Left lobe of liver (tissue), 2 donors: ENCODE measurements at places on chromosomes 5 and 9.

DNA sequence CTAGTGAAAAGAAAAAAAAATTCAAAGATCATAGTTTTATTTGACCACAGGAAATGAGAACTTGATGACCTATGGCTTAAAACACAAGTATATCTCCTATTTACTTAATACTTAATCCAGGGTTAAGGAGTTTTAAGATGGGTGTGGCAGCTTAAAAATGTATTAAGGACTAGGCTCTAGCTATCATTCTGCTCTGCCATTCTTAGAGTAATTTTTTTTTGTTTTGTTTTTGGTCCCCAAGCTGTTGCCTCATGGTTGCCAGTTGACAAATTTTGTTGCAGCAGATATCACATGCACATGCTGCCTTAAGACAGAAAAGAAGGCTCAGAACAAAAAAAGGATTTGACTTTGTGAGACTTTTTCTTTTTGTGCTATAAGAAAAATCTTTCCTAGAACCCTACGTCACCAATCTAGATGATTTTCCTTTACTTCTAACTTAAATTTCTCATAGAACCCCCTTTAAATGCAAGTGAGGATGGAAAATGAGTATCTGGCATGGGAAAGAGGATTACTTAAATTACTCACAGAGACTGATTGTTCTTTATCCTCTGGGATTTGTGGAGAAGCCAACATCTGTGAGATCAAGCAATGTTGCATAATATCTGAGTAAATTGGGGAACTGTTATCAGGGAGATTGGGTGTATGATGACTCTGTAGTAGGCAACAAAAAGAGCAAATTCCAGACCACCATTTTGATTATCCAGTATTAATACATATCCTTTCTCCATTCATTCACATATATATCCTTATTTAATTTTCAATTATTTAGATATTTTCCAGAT is 364.7 kb upstream of the CD180 start:
- no peak for DNase-seq

DNA sequence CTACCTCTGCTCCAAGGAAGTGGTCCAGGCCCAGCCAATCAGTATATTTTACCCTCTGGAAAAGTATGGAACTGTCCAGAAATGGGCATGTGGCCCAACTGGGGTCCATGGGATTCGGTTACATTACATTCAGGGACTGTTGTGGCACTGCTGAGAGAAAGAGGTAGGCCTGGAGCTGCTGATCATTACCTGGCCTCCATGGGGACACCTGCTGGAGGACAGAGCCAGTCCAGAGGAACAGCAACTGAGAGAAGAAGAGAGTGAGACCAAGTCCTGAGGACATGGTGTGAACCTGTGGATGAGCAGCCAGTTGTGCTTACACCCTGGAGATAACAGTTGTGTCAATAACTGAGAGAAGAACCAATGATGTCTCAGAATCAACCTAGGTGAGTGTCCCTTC is 48.2 kb downstream of the HMHB1 start:
- no peak for DNase-seq

GRCh38 chr9:134053941-134054761 is 13.7 kb downstream of the BRD3 start:
- DNase-seq: no peak

DNA sequence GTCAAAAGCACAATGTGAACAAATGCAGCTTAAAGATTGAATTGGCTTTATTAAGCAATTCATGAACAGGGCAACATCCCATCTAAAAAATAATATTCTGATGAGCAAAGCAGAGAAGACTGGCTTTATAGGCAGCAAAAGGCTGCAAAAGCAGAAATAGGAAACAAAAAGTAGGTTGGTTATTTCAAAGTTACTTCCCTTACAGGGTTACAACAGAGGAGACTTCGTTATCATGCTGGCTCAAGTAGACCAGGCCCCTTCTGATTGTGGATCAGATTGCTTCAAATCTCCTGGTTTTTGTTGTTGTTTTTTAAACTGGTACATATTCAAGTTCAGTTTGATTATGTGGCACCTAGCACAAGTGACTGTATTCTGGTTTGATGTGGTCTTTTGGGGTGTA is 73.1 kb downstream of the MAN2A1 start:
- no peak for DNase-seq

- no peak for DNase-seq
Observed at GRCh38 chr5:115553082-115553481, 8.5 kb upstream of the FEM1C start.

GRCh38 chr5:16995372-16995771 is 59.3 kb upstream of the MYO10 start:
- DNase-seq: no peak

- no peak for DNase-seq
Observed at GRCh38 chr9:136587145-136587943, 41.5 kb upstream of the NOTCH1 start.

DNA sequence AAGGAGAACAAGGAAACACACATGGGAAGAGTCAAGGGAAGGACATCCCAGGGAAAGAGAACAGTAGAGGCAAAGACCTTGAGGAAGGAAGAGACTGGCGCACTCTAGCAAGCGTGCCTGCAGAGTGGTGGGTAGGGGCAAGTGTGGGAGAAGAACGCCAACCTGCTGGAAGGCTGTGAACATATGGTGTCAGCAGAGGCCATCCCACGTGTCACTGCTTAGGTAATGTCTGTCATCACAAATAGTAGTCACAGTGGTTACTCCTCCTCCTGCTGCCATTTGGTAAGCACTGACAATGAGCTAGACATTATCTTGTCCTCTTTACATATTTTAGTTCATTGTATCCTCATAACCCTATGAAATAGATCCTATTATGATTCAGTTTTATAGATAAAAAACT is 206.4 kb upstream of the TRIM32 start:
- DNase-seq: no peak

GRCh38 chr5:3601061-3601710 is 5.6 kb downstream of the IRX1 start:
- DNase-seq: no peak

GRCh38 chr9:136763649-136764035 is 676 bp downstream of the LCN15 start:
- no peak for DNase-seq

DNA sequence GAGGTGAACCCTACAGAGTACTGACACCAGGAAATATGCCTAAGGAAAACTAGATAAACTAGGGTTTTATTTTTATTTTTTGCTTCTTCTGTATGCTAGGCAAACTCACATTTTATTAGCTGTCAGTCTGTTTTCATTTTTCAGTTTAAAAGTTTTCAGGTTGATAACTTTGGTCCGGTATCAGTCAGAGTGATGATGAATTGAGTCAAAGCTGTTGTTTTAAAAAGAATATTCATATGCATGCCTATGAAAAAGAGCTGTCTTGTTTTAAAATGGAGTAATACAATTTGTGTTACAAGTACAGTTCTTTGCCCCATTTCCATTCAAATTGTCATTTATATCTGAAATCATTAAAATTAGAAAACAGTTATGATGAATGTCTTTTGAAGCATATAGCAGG is 22.6 kb downstream of the MAP3K1 start:
- no peak for DNase-seq

DNA sequence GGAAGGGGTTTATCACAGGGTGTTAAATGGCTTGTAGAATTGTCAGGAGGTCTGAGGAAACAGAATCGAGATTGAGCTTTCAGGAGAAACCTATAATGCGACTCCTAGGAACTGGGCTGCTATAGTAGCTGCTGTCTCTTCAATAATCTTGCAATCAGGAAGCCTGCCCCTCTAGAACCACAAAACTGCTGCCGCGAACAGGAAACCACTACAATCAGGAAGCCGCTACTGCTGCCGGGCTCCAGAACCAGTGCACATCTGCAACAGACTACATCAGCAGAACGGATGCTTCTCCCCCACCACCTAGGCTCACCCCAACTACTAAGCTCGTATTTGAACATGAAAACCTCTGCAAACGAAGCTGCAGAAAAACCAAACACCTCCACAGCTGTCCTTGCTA is 31.6 kb downstream of the TNFSF8 start:
- peak; percentile 52 for DNase-seq

- DNase-seq: no peak
Observed at GRCh38 chr9:17476401-17476800, 102.5 kb upstream of the SH3GL2 start.

- DNase-seq: no peak
Observed at GRCh38 chr5:150562832-150563231, 54.9 kb downstream of the NDST1 start.

GRCh38 chr5:1052641-1053390 is 44.2 kb downstream of the NKD2 start:
- DNase-seq: no peak

GRCh38 chr9:136331556-136332481 is 4.5 kb downstream of the GPSM1 start:
- no peak for DNase-seq

DNA sequence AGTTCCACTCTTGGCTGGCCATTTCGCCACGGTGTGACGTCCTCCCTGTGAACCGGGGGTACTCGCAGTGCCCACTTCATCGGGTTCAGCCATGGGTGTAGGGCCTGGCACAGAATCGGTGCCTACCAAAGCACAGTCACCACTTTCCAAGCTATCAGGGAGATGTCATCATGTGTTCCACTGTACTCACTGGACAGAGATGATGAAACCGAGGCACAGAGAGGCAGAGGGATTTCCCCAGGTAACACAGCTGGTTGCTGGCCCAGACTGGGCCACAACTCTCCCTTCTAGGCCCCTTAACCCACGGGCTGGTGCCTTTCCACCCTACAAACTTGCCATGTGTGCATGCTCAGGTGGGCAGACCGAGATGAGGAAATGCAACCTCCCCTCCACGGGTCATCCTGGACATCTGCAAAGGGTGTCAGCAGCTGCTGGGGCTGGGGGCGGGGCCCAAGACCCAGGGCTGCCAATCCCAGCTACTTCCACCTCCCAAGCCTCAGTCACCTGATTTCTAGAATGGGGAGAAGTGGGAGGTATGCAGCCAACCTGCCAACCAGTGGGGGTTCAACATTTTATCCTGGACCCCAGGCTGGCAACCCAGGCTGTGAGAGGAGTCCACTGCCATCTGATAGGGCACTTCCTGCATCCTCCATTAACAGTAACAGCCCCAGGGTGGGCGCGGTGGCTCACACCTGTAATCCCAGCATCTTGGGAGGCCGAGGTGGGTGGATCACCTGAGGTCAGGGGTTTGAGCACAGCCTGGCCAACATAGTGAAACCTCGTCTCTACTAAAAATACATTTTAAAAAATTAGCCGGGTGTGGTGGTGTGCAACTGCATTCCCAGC is 893 bp upstream of the SH2D3C start:
- DNase-seq: no peak

DNA sequence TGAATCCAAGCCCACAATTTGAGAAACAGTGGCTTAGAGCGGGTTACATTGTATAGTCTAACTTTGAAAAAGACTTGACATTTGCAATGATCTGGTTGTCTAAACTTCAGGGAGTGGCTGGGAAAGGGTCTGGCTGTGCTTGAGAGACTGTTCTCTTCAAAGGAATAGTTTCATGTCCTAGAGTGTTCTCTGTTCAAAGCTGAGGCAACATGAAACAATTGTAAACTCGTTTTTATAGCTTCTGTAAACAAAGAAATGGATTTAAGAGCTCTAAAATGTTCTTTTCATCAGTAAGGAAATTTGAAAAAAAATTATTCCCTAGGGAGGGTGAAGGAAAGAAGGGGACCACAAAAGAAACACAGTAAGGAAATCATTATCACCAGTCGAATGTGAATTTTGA is 41.6 kb downstream of the FOCAD start:
- no peak for DNase-seq

DNA sequence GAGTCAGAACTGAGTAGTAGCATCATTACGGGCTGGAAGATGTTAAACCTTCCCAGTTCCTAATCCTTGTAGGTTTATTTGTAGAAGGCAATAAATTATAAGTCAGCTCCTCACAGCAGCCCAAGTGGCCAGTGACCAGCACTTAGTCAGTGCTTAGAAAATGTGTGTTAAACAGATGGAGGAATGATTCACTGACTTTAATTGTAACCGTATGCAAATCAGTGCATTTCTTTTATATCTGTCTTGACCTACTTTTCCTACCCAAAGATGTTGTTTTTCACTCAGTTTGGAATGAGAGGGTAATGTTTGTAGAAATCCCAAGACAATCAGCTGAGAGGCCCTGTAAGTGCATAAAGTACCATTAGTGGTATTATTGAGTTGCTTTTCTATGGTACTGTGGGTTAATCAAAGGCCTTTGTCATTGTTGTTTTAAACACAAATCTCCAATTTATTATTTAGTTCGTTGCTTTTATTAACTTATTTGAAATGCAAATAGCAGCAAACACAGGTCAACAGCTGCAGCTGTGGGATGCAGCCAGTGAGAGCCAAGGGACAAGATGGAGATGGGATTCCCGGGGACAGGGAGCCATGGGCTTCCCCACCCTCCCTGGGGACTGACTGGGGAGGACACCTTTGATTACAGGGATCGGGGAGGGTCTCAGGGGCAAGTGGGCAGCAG is 49.8 kb downstream of the MAP1B start:
- no peak for DNase-seq

GRCh38 chr9:121528642-121529041 is 29.0 kb upstream of the GGTA1 start:
- no peak for DNase-seq

DNA sequence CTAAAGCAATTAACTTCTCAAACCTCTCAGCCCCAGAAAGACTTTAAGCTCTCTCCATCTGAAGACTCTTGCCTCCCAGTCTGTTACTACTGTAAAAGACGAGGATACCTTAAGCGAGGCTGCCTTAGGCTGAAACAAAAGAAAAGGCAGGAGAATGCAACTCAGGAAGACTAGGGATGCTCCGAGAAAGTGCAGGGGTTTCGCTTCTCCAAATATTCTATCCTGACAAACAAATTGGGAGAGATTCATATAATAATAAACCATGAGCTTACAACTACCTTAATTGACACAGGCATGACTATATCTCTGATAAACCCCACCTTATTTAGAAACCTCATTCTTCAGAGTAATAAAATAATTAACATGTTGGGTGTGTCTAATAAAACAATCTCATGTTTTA is 4.9 kb upstream of the UGT3A1 start:
- no peak for DNase-seq

- no peak for DNase-seq
Observed at GRCh38 chr5:170817195-170817594, 33.7 kb downstream of the GABRP start.

GRCh38 chr9:35736201-35736633 is 3.8 kb downstream of the CREB3 start:
- DNase-seq: peak; percentile 59

DNA sequence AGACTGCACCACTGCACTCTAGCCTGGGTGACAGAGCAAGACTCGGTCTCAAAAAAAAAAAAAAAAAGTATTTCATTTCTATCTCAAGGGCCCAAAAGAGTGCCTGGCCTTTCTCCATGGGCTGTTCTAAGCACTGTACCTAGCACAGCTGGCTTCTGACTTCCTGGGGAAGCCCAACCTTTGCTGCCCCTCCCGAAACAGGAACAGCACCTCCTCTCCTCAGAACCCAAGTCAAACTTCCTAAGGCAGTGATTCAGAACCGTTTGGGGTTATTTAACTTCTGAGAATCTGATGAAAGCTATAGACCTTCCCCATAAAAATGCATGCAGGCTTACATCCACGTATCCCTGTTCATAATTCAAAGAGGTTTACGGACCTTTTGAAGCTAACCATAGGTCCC is 57.8 kb downstream of the NRG2 start:
- DNase-seq: no peak

GRCh38 chr5:176816043-176816745 is 5.8 kb downstream of the UNC5A start:
- DNase-seq: no peak

GRCh38 chr5:19565466-19565865 is 422.5 kb downstream of the CDH18 start:
- DNase-seq: no peak

GRCh38 chr9:4413856-4414255 is 76.4 kb upstream of the SLC1A1 start:
- DNase-seq: no peak
